ENCODE measurements at places on chromosomes 12 and 14.

DNA sequence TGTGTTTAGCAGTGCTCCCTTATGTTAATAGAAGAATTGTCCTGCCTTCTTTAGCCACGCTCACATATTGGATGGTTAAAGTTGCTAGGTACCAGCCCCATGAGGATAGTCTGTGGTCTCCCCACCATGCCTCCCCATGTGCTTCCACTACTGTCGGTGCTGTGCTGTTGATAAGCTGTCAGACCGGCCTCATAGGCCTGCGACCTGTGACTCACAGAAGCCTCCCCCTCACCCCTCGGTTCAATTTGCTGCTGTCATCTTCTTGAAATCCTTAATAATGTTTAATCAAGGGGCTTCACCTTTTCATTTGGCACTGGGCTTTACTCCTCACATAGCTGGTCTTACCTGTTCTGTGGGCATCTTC lies 227.2 kb downstream of the NPAS3 start:
- no peak for DNase-seq

DNA sequence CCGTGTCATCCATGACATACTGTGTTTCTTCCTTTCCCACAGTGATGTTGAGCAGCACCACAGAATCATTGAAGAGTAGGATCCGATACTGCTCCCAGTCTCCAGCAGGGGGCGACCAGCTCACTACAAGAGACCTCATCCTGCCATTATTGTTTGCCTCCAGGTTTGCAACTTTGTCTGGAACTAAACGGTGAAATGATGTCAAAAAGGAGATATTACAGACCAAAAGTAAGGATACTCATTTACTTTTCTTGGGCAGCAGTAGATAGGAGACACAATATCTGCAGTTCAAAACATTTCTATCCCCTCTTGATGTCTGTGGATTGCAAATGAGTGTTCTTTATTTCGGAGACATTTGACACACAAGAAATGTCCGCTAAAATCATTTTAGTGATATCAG lies 47.2 kb downstream of the PTPRB start:
- peak; percentile 20 for DNase-seq

GRCh38 chr12:6069437-6070093 lies 54.9 kb downstream of the VWF start:
- DNase-seq = no peak

DNA sequence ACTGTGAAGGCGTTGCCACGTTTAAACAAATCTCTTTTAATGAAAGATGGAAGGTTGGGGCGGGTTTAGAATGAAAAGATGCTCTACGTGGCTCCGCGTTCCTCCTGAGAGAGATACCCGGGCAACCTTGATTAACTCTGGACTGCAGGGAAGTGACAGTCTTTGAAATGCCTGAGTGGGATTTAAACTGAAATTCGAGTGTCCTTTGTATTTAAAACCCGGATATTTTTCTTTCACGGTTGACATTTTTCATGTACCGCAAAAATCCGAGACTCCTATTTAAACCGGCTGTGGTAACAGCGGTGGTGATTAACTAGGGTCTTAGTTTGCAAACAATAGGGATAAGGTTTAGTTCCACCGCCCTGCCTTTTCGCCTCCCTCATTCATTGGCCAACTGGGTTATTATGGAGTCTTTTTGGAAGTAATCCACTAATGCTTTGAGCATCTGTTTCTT lies 707 bp downstream of the G2E3 start:
- no peak for DNase-seq

DNA sequence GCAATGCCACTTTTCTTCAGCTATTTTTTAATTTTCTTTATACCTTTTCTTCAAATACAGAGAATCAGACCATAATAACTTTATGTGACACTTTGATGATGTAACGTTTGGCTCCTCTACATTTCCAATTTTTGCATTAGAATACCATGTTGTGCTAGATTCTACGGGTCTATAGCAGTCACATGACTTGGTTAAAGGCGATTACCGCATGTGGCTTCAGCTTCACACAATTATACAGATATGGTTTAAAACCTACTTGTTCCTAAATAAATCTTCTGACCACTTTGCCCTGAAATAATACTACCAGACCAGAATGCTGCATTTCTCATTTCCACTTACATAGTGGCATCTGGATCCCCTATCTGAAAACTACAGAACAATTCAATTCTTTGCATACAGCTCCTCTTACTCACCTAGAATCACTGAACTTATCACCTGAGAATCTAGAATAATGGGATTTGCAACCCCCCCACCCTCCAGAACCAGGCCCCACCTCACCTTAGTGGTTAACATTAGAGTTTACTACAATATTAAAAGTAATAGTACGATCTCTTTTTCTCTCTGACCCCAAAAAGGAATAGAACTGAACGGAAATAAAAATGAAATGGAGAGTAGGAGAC lies 1.3 kb downstream of the MAX start:
- DNase-seq = no peak

DNA sequence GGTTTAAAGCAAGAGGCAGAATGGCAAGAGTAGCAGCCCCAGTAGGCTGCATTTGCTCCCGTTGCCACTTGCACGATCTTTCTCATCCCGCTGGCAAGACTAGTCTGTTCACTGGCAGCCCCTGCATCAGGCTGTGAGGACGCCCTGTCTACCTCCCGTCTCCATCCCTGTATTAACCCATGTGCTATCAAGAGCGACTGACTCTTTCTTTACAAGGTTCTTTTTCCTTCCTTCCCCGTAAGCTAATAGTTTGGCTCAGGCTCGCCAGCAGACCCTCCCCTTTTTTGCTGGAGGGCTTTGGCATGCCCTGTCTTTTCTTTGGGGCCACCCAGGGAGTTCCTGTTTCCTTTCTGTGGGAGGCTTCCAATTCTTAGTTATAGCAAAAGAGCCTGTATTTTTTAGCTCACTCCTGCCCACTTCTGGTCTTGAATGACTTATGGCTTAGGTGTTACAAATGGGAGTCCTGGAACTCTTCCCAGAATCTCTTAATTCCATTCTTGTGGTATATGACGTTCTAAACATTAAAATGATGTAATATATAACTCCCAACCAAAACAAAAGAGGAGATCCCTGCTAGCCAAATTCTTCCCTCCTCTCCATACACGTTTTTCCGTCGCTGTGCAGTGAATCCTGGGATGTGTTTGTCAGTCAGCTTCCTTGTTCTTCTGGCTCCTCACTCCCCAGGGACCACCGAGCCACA lies 149.0 kb downstream of the PRKCH start:
- no peak for DNase-seq

DNA sequence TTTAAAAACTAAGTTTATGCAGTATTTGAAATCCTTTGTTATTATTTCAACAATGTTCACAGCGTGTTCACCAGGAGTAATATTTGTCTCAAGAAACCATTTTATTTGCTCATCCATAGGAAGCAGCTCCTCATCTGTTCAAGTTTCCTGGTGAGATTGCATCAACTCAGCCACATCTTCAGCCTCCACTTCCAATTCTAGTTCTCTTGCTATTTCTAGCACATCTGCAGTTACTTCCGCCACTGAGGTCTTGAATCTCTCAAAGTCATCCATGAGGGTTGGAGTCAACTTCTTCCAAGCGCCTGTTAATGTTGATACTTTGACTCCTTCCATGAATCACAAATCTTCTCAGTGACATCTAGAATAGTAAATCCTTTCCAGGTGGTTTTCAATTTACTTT lies 18.0 kb downstream of the CLEC9A start:
- DNase-seq = no peak

GRCh38 chr14:37544407-37544806 lies 50.6 kb downstream of the FOXA1 start:
- no peak for DNase-seq

- peak; percentile 11 for DNase-seq
Observed at GRCh38 chr12:107372229-107372658, 278.9 kb upstream of the CRY1 start.

- DNase-seq = no peak
Observed at GRCh38 chr12:131869871-131870418, 24.5 kb upstream of the ULK1 start.
